Activated T-helper 17 cell treated with anti-CD3 and anti-CD28 coated beads, Interleukin-2, amount 50 U/mL, for 72 hours (primary cell): ENCODE measurements at places on chromosomes 5 and 9. TPM values are rescaled to one million over a fixed set of nuclear protein-coding genes. Genes with fewer than 3 reads are reported as not detected.

GRCh38 chr5:113330533-113331208, 104.1 kb downstream of the TSSK1B start:
- ATAC-seq, result peak; percentile 52

TUSC1 gene
- not detected for total RNA-seq

DNA sequence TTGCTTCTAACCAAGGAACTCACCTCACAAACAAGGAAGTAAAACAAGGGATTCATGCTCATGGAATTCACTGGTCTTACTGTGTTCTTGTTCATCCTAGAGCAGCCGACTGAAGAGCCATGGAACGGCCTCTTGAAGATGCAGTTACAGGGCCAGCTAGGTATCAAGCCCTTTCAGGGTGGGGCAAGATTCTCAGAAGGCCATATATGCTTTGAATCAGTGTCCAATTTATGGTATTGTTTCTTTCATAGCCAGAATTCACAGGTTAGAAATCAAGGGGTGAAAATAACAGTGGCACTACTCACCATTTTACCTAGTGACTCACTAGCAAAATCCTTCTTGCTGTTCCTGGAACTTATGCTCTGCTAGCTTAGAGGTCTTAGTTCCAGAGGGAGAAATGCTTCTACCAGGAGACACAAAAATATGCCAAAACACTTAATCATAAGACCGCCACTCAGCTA, 159.5 kb upstream of the CDH10 start:
- no peak for ATAC-seq

DNA sequence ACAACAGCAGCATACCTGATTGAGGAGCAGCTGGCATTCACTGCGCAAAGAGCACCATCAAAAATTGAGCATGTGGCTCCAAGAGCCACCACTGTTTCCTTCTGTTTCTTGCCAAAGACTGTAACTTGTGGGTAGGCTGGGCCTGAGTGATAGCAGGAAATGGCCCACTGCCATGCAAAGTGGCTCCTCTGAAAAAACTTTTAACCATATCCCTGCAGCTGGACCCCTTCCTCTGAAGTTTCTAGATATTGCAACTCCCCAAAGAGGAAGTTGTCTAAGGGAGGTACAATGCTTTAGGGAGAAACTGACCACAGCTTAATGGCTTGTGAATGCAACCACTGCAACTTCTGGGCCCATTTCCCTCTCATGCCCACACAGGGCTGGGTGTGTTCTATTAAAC, 355.4 kb upstream of the PDE4D start:
- ATAC-seq, result no peak

HDHD3 gene
- 15.2 TPM for total RNA-seq

DNA sequence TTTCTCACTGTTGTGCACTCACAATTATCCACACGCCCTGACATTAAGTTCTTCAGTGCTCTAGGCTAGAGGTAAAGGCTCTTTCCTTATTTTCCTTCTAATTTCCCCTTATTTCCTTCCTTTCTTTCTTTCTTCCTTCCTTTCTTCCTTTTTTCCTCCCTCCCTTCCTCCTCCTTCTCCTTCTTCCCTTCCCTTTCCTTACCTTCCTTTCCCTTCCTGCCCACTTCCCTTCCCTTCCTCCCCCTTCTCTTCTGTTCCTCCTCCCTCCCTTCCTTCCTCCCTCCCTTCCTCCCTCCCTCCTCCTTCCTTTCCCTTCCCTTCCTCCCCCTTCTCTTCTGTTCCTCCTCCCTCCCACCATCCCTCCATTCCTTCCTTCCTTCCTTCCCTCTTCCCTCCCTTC, 317.0 kb upstream of the IRX1 start:
- no peak for ATAC-seq

- no peak for ATAC-seq
These were observed 96.6 kb upstream of the DMRT1 start for GRCh38 chr9:744790-745484.

FRMPD1 gene
- not detected for total RNA-seq

- peak; percentile 38 for ATAC-seq
These were observed 21.5 kb upstream of the JADE2 start for GRCh38 chr5:134503937-134504437.

PTPRD gene
- total RNA-seq, result not detected

DNA sequence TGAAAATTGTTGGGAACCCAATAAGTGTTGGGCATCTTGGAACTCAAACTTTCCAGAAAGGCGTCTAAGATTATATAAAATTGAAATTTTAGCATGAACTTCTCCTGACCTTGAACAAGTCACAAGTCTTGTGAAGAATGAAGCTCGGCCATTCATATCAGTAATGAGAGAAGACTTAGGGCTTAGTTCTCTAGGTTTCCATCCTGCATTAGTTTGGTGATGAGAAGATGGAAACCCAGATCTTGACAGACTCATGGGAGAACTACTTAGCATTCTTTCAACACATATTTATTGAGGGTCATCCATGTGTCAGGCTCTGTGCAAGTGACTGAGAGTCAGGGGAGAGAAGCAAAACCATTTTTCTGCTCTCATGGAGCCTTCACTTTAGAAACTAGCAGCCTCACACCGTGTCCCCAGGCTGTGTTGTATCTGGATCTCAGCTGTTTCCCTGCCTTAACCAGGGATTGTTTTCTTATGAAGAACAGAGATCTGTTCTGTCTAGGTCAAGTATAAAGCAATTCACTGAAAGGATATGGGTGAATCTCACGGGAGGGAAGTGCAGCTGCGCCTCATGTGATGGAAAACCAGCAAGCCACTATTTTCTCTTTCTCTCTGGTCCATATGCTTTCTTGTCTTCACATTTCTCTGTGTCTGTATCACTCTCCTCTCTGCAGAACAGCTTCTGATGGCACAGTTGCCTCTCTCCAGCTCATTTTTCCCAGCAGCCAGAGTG, 3.4 kb downstream of the GARNL3 start:
- no peak for ATAC-seq

DNA sequence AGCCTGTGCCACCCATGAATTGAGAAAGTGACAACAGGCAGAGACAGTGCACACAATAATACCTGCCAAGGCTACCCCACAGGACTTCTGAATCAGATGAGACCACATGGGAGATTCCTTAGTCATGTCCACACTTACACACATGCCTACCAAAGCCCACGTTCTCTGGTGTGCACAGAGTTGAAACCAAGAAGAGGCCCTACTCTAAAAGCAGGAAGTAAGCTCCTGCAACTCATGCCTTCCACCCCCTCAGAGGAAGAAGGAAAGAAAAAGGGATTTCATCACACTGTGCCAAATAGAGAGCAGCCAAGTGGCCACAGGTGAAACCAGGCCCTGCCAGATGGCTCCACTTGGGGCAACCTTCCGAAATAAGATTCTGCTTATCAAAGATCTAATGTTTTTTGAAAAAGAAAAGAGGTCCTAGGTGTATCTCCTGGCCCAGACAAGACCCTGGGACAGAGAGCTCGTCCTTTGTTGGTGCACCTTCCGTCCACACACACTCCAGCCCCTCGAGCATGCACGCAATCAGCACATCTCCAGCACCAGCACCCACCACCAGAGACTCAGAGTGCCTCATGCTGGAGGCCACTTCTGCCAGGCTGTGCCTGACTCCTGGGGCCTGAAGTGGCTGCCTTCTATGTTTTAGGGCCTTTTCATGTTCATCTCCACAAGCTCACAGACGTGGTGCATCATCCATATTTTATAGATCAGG, 114.6 kb upstream of the SPOCK1 start:
- ATAC-seq, result peak; percentile 76

DNA sequence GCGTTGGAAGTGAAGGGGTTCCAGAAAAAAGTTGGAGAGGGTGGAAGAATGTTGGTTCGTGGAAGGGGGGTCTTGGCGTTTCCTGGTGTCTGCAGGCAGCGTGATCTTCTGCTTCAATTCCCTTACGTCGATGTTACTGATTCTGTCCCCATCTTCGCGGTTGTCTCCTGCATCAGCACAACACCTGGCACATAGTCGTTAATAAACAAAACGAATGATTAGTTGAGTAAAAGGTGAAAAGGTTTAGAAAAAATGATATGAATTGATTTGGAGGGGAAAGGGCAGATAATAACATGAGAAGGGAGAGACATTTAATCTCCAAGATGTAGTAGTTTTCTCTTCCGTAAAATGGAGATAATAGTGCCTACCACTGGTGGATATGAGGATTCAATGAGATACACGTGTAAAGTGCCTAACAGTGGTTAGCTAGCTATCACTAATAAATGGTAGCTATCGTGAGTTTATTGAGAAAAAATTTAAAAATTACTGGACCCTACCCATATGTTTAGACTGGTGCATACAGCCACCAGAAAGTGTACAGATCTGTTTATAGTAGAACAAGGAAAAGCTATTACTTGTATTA, 556 bp downstream of the MTREX start:
- ATAC-seq, result peak; percentile 19

GRCh38 chr5:39257554-39257953, 38.2 kb upstream of the FYB1 start:
- ATAC-seq, result no peak

GRCh38 chr5:82662340-82662739, 384.2 kb upstream of the RPS23 start:
- ATAC-seq, result no peak

GRCh38 chr9:134965411-134965810, 47.7 kb upstream of the FCN1 start:
- no peak for ATAC-seq
